ENCODE measurements at places on chromosomes 12 and 14.

GRCh38 chr12:58608711-58609110 lies 311.6 kb downstream of the LRIG3 start:
- no peak for DNase-seq

GRCh38 chr14:99133636-99134515 lies 138.1 kb downstream of the BCL11B start:
- DNase-seq, result no peak

DNA sequence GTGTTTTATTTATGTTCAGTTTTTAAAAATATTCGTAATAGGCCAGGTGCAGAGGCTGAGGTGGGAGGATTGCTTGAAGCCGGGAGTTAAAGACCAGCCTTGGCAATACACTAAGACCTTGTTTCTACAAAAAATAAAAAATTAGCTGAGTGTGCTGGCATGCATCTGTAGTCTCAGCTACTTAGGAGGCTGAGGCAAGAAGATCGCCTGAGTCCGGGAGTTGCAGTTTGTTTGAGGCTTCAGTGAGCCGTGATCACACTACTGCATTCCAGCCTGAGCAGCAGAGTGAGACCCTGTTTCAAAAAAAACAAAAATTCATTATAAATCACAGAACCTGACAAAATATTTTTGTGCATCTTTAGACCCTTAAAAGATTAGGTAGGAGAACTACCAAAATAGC lies 240.1 kb upstream of the ARHGAP5 start:
- DNase-seq, result no peak

DNA sequence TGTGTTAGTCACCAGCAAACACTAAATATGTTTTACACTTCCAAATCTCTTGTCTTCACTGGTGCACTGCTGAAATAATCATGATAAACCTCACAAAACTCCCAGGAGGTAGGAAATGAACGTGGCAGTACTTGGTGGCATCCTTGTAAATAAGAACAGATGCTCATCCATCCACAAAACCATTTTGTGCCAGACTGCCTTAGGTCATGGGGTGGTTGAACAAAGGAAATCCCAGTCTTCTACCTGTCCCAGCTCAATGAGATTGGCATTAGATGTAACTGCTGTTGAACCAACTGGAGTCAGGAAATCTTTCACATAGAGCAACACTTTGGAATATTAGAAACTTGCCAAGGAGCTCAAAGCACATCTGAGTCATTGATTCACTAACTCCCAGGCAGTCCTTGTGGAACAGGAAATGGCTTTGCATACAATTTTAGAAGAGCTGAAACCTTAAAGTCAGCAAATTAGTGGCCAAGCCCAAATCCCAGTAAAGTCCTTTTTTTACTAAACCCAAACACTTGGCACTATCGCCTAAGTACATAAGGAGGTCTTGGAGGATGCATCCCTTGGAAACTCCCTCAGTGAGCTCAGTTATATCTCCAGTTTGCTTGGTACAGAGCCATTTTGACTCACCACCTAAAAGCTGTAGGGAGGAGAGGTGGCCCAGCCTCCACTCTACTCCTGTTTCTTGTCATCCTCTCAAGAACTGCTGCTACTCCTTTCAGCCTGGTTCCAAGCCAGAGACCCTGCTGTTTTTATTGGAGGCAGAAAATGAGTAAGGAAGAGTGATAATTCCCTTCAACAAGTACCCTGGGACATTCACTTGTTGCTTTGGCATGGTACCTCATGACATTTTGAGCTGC lies 208.0 kb downstream of the NOVA1 start:
- DNase-seq, result no peak

DNA sequence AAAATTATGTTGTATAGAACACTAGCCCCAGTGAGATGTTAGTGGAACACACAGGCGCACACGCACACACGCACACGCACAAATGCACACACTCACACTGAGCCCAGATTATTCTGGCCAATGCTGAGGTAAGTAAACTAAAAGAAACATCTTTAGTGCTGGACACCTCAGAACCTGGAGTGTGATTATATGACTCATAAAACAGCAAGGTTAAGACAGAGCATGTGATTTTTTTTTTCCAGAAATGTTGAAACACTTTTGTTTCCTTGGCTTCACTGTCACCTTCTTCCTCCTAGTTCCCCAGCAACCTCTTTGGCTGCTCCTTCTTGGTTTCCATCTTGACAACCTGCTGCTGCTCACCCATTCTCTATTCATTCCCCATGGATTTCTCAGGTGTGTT lies 141.0 kb upstream of the ALG10B start:
- DNase-seq, result no peak

DNA sequence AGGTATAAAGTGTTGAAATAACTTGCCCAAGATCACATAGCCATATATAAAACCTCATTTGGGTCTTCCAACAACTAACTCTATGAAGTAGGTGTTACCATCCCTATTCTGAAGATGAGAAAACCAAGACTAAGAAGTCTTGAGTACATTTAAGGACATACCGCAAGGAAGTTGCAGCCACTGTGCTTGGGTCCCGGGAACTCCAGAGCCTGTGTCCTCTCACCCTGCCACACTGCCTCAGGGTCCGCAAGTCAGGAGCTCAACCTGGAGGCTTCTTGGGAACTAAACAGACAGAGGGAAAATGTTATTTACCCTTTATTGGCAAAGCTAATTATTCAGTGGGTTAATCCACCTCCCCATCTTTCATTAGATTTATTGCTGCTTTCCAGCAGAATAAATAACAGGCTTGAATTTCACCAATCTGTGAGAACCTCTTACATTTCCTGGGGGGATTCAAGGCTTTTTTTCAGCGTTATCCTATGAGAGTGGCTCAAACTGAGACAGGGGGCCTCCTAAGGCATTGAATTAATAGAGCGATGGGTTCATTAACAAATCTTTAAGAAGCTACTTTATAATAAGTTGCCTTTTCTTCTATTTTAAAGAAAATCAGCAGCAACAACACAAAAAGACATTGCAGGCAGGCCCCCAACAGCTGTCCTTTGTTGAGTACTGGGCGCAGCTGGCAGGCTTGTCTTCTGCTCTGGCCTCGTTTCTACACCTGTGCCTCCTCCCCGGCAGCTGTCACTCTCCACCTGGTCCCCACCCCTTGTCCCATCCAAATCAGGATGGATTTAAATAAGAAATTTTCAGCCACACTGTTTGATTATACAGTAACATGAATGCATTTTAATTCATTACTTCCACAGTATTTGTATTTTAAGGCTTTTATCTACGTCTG lies 25.3 kb downstream of the PHLDA1 start:
- no peak for DNase-seq

- DNase-seq, result no peak
These were observed 88.8 kb downstream of the SPTSSA start for GRCh38 chr14:34373191-34373590.

DNA sequence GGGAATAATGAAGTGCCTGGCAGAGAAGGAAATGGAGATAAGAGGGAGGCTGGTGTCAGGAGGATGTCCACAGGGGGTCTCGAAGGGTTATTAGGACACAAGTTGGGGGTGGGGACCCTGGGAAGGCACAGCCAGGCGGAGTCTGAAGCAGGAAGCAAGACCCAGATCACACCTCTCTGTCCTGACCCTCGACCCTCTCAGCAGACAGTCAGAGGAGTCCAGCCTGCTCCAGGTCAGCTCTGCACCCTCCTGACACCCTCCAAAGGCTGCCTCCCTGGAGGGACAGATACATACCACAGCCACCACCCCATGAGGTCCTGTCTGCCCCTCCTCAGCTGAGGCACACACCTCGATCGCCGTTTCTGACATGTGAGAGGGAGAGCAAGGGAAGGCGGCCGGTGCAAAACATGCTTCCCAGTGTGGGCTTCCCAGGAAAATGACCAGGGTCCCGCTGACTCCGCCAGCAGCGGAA lies 9.0 kb downstream of the BCL11B start:
- DNase-seq, result peak; percentile 18

DNA sequence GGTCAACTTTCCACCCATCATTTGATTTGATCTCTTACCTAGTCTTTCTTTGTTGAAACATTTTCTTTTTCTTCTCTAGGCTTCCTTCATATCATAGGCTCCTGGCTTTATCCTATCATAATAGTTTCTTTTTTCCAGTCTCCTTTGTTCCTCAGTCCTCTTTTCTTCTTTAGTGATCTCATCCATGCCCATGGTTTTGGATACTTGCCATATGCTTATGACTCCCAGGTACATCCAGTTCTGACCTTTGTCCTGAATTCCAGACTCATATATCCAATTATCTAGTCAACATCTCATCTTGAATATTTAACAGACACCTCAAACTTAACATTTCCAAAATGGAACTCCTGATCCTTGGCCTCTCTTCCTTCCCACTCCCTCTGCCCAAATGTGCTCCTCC lies 36.1 kb upstream of the KRAS start:
- no peak for DNase-seq

DNA sequence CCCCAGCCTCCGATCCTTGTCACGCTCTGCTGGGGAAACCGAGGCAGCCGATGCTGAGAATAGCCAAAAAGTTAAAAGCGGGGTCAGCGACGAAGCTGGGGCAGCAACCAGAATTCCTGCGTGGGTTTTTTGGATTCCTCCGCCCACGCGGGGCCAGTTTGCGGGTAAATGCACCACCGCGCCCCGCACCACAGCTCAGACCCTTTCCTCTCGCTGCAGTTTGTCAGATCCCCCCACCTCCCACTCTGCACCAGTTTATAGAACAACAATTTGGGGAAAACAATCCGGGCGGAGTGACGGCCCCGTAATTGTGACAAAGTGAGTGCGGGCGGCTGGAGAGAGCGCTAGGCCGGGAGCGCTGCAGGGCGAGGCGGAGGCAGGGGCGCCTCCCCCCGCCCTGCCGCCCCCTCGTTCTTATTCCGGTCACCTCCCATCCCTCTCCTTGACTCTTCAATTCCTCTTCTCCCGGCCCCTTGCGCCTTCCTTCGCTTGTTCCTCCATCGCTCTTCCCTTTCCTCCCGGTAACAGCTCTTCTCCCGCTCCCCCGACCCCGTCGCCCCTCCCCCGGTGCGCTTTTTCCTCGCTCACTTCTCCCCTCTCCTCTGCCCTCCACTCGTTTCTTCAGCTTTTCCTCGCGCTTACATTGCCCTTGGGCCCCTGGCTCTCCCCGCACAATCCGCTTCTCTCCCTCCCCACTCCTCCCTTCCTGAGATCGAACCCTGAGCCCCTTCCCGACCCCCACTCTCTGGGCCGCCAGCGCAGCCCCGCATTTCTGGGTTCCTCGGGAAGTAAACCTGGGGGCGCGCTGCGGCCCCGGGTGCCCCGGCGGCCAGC lies 646 bp upstream of the DNAJC22 start:
- no peak for DNase-seq

All from activated CD4-positive, alpha-beta T cell treated with anti-CD3 and anti-CD28 coated beads, Interleukin-2, amount 10 ng/mL, durations not matched to agents 7 days and 5 days (primary cell).